Pulmonary artery endothelial cell (primary cell): ENCODE measurements at places on chromosomes 12 and 14. TPM values are rescaled to one million over a fixed set of nuclear protein-coding genes. Genes with fewer than 3 reads are reported as not detected.

- DNase-seq = no peak
Observed at GRCh38 chr14:22334627-22335026, 254.4 kb downstream of the DAD1 start.

DNA sequence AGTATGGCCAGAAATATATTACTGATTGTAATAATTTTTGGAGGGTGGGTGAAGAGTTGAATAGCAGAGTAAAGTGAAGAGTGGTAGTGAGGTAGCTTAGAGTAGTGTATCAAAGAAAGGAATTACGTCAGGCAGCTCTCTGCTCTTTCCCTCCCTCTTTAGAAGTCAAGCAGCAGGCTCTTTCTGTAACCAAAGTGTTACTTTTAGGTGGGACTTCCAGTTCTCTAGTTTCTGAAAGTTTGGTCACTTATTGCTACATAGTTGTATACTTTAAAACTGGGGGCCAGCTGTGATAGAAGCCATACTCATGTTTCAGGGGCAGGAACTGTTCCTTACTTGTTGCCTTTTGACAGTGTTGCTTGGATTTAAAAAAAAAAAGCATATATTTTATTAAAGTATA is 30.6 kb downstream of the ATF7IP start:
- no peak for DNase-seq

DNA sequence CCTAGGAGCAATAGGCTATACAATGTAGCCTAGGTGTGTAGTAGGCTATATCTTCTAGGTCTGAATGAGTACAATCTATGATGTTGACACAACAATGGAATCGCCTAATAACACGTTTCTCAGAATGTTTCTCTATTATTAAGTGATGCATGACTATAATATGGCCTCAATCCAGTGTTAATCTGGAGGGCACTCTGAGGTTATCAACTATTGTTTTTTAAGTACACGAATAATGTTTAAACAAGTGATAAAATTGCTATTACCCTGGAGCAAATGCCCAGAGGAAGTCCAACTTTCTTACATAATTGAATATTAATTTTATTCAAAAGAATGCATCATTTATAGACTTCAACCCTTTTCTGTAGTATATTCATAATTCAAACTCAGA is 16.4 kb upstream of the CNIH1 start:
- DNase-seq = no peak

DNA sequence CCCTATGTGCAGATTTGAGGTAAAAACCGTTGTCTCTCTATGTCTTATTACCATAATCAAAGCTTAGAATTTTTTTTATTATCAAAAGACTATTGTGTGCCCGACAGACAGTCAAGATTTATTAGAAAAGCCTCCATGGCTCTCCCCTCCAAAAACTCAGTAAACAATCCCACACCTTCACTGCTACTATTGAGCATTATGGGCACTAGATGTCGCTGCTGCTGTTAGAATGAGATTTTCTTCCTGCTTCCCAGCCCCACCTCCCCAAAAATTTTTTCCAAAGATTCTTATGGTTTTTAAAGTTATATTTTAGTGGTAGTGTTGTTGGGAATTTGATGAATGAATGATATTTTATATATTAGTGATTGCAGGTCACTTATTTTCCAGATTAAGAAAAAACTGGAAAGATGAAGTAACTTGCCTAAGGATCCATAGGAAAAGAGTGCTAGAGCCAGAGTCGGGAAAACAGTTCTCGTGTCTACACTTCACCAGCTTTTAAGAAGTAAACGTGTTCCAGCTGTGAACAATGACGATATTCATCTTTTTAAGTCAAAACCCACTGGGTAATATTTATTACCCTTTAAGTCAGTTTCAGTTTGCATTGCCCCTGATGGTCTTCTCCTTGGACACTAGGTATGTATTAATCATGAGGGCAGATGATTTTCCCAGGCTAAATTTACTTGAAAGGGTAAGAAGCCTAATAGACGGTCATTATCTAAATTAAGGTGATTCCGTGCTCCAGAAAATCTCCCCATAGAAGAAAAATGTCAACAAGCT is 12.2 kb upstream of the FOXG1 start:
- no peak for DNase-seq

The CRIP1 gene
- total RNA-seq = 0.46 and 1.4 TPM in 2 replicates

DNA sequence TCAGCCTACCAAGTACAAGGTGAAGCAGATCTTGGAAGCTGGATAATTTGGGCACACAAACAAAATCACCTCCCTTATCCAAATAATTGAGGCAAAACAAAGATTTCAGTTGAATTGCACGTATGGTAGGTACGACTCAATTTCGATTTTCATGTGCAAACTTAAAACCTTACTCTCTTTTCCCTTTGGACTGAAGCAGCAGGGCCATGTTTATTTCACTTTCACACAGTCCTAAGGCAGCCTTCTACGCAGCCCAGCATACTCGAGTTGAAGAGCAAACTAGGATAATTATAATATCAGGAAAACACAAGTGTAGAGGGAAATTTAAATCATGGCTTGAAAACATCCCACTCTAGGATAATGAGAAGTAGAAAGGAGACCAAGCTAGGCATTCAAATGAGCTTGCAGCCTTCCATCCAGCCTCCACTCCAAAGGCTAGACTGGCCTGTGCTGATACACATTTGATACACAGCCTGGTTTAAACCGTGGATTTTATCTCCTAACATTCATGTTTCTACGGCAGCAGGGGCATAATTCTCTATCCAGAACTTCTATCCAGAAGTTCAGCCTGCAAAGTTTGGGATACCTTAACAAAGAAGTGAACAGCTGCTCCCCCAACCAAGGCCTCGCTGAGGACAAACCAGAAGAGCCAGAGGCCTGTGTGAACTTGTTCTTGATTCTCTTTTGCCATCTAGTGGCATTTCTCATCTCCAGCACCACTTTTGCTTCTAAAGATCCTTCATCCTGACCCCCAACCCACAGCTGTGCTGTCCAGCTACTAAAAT is 2.4 kb upstream of the RNASE7 start:
- DNase-seq = no peak

DNA sequence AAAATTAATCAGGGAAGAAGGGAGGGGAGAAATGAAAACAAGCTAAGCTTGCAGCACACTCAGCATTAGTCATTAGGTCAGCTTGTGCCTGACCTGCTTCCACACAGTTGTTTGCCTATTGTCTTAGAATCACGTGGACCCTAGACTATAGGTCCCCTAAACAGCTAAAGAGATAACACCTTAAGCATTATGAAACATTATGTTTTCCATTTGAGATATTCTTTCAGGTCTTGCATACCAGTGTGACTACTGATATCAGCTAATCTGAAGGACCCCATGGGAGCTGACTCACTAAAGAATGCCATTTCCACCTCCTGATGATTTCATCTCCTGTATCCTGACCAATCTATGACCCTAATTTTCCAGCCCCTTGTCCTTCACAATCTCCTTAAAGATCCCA is 154.1 kb upstream of the FUT8 start:
- peak; percentile 79 for DNase-seq

DNA sequence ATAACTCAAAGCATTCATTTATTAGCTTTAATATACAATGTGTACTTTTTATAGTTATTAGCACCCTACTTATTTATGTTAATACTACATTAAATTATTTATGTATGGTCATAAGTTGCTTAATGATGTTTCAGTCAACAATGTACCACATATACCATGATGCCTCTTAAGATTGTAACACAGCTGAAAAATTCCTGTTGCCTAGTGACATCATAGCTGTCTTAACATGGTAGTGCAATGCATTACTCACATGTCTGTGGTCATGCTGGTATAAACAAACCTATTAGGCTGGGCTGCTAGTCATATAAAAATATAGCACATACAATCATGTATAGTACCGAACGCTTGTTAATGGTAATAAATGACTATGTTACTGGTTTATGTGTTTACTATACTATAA is 120.4 kb downstream of the ANO6 start:
- no peak for DNase-seq

DNA sequence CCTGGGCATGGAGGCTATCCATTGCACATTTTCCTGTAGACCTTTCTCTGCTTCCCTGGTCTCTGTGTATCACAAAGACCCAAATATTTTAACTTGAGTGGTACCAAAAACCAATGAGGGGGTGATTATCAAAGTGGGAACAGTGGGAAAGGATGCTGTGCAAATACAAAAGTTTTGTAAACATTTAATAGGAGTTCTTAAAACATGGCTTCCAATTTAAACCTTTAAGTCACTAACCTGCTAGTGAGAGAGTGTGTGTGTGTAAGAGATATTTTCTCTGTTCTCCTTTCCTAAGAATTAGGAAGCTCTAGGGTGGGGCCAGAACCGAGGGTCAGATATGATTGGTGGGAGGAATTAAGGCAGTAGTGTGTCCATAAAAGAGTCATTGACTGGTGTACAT is 64.5 kb upstream of the ARHGAP5 start:
- no peak for DNase-seq

GRCh38 chr12:131530041-131530332 is 180.9 kb upstream of the SFSWAP start:
- no peak for DNase-seq
